HT-29 (cell line): ENCODE measurements at places on chromosomes 12 and 14. TPM values are rescaled to one million over a fixed set of nuclear protein-coding genes. Genes with fewer than 3 reads are reported as not detected.
A peak's percentile ranks its signal among the peaks of the same experiment; 100 is the strongest.

DNA sequence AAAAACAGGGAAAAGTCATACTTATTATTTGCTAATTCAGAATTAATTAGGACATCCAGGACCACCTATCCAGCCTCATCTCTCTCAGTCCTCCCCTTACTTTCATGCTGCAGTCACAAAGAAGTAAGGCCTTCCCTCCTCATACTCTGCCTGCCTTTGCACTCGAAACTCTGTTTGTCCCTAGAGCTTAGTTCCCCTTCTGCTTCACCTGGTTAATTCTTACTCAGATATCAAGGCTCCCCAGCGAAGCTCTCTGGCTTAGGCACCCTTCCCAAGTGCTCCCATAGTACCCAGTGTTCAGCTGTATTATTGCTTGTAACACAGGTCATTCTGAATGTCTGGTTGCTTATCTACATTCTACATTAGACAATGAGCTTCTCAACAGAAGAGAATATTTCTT is 81.3 kb downstream of the ERGIC2 start:
- DNase-seq, result no peak

CLEC1B gene
- total RNA-seq, result not detected in 2 replicates

KRT73 gene
- total RNA-seq, result not detected in 2 replicates

- no peak for DNase-seq
Observed at GRCh38 chr12:28689398-28690175, 459.5 kb upstream of the FAR2 start.

GRCh38 chr12:43836475-43836989 is 651 bp downstream of the TMEM117 start:
- DNase-seq, result peak; percentile 40

DNA sequence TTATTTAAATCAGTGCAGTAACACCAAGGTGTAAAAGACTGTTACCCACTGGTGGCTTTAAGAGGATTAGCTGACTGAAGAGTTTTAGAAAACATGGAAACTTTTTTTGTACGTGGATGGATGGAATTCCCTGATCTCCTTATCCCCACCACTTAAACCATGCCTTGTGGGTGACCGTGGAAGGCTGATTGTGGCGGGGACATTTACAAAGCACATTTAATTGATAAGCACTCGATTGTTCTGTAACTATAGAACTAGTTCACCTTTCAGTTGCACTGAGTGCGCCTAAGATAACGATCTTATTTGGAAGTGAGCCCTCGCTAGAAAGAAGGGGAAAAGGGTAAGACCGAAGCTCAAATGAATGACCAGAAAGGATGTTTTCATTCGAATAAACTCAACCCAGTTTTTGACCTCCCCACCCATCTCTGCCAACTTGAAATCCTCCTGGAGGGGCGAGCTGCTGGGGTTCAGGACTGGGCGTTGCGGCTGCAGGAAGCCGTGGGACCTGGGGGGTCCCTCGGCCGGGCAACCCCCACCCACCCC is 688 bp upstream of the RASSF3 start:
- DNase-seq, result peak; percentile 74

DPY19L2 gene
- not detected in 2 replicates for total RNA-seq

DNA sequence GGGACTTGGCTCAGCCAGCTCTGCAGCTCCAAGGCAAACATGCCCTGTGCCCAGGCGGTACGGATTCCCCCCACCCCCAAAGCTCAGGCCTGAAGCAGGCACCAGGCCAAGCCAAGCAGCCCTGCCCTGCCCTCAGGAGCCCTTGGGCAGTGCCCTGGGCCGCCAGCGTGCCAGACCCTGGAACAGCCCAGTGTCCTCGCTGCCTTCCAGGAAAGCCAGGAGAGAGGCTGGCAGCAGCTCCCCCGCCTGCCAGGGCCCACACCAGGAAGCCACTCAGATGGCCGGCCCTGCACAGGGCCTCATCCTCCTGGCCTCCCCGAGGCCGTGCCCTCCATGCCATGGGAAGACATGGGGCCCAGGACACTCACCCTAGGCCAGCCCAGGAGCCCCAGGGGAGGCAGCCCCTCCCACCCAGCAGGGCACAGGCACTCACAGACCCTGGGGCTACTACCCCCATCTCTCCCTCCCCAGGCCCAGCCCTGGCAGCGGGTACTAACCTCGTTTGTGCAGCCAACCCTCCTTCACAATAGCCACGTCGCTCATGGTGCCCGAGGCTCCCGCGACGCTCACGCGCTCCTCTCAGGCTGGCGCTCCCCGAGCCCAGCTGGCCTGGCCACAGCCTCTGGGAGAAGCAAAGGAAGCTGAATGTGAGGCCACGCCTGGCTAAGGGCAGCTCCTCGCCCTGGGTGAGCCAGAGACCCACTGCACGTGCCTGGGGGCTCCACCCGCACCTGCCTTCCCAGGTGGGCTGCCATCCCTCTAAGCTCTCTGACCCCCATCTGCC is 3.3 kb downstream of the AKT1 start:
- no peak for DNase-seq

NUDT4 gene
- total RNA-seq, result 120 and 129 TPM in 2 replicates
